ENCODE measurements at places on chromosomes 3 and 15.

DNA sequence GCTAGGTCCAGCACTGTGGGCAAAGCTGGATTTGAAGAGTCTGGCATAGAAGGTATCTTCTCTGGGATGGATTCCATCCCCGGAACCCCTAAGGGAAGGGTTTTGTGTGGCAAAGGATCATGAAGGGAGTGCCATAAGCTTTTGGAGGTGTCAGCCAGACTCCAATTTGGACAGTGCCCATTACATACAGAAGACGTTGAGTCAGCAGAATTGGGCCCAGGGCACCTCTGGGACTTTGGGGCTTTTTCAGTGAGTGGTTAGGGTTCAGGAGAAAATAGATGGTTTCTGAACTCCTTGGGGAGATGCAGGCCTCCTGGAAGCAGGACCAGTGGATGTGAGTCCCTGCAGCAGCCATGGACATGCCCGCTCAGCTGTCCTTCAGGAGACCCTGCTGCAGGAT is 34.6 kb upstream of the XCR1 start:
- no peak for DNase-seq

DNA sequence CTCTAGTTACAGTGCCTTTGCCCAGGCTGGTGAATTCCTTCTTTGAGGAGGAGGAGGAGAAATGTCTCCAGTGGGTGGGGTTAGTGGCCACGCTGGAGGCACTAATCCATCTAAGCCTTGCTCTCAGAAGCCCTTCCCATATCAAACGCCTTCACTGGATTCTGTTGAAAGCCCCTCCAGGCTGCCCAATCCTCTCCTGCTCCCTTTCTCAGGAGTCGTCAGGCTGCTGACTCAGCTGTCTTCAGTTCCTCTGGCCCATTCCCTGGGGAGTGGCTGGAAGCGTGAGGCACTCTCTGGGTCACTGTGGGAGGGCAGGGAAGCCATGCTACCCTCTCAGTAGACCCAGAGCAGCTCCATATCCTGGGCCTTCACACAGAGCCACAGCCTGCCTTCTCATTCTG is 2.7 kb downstream of the AP2M1 start:
- DNase-seq = no peak

DNA sequence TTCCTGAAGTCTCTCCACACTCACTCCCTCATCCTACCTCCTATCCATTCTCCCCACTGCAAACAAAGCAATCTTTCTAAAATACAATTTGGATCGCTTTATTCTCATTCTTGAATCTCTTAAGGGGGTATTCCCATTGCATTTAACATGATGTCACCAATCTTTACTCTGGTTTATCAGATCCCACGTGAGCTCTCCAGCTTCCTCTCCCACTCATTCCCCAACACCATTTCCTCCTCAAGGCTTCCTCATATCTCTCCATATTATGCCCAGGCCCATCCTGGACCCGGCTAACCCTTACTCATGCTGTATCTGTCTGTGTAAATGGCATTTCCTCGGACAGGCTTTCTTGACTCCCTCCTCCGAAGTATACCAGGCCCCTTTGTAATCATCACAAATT is 165.0 kb downstream of the CD47 start:
- DNase-seq = no peak

- DNase-seq = no peak
Measured at GRCh38 chr15:76158226-76158625, 98.4 kb downstream of the TMEM266 start.

- no peak for DNase-seq
Measured at GRCh38 chr3:59688636-59689035, 638.8 kb upstream of the CFAP20DC start.

DNA sequence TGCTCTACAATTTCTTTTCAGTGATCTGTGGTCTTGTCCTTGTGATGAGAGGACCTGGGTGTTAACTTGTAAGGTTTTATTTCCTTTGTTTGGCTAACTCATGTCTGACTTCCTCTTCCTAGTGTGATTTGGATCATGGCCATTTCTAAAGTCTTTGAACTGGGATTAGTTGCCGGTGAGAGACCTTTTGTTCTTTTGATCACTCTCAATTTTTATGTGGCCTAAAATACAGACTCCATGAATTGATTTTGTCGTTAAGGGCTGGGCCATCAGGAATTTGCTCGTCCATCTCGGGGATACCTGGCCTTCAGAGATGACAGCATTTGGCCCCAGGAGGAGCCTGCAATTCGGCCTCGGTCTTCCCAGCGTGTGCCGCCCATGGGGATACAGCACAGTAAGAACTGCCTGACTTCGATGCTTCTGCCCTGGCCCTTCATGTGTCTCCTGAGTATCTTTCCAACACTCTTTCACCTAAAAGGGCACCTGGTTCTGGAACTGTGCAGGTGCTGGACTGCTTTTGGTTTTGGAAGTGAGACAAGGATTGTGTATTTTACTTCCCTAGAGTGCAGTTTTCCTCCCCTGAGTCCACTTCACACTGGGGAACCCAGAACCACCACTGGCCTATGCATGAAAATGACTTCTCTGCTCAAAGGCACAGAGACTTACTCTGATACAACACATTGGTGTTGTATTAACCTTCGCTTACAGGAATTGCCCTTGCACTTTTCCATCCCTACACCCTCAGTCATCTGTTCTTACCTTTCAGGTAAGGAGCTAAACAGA is 13.1 kb upstream of the LRRC2 start:
- no peak for DNase-seq

- no peak for DNase-seq
Measured at GRCh38 chr3:3772920-3773319, 26.3 kb upstream of the LRRN1 start.

DNA sequence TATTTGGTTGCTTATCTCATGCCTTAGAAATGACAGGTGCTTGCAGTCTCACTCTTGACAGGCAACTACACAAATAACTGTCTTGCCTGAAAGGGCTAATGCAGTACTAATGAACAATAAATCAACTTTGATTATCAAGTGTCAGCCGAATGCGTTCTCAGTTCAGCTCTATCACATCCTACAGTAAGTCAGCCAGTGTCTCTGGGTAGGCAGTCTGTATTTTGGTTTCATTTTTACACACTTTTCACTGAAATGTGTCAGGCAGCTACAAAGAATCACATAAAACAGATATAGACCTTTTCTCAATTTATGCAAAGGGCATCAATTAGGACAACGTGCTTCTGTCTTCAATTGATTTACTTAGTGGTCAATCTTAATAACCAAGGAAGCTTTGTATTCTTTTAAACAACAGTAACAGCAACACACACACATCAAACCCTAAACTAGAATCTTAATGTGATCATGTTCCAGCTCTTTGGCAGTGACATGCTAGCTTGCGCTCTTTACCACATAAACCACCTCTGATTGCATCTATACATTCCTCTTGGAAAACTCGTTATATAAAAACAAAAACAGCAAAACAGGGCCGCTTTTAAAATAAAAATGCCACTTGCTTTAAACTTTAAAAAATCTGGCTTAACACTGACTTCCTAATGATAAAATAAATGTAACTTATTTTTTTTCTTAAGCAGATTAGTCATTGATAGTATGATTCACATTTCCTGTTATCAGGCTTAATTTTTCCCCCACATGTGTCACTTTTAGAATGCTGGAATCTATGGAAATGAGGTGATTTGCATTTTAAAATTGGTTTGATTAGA is 520.4 kb downstream of the FOXP1 start:
- no peak for DNase-seq

GRCh38 chr3:188315553-188315952 is 161.6 kb downstream of the LPP start:
- DNase-seq = no peak

DNA sequence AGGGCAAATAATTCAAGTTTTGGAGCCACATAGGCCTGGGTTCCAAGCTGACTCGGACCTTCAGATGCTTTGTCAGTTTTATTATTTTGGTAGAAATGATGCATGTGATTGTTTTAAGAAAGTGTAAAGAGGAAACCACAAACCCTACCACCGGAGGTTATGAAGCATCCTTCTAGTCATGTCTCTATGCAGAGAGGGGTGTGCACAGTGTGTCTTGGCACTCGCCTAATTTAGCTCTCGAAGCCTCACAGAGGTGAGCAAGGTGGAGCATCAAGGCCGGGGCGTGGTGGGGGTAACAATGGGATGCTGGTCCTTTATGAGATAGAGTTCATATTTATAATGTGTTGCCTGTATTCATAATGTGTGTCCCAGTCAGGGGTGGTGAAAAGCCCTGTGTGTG is 63.7 kb upstream of the SMAD6 start:
- DNase-seq = no peak

GRCh38 chr3:176839901-176840300 is 357.4 kb downstream of the TBL1XR1 start:
- no peak for DNase-seq

DNA sequence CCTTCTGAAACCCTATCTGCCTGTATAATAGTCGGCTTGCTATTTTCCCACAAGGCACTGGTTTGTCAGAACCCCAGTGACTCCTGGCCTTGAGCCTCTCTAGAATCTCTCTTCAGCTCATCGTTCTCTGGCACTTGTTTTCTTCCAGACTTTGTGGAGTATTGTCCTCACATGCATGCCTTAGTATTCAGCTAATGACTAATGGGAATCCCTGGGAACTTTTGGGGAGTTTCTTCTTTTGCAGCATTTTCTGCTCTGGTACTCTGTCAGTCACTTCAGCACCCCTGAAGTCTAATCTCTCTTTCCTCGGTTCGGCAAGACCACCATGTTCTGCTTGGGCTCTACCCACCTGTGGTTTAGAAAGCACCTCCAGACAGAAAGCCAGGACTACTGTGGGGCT is 35.8 kb upstream of the THRB start:
- DNase-seq = no peak

DNA sequence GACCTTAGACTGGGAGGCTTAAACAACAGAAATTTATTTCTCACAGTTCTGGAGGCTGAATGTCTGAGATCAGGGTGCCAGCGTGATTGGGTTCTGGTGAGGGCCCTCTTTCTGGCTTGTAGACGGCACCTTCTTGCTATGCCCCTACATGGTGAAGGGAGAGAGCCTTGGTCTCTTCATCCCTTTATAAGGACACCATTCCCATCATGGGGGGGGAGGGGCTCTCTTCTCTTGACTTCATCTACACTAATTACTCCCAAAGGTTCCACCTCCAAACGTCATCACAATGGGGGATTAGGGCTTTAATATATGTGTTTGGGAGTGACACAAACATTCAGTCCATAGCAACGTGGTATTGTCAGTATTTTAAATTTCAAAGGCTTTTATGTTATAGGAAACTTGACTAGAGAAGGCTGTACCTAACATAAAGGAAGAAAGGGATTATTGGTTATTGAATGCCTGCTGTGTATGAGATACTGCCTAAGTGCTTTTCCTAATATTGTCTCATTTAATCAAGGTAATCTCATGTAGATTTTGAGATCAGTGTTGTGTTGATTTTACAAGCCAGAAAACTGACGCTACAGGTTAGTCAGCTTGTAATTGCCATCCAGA is 20.9 kb downstream of the SYN2 start:
- no peak for DNase-seq

DNA sequence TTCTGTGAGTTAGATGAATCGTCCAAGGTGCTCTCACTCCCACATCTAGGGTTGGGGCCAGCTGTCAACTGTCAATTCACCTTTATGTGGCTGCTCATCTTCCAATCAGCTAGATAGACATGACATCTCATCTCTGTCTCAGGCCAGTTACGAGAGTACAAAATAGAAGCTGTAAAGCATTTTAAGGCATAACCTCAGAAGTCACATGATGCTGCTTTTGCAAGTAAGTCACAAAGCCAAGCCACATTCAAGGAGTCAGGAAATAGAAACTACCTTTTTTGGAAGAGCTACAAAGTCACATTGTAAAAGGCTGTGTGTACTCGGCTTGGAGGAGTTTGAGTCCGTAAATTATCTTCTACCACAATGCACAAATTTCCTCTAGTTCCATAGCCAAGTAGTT is 5.1 kb upstream of the CCR1 start:
- no peak for DNase-seq

DNA sequence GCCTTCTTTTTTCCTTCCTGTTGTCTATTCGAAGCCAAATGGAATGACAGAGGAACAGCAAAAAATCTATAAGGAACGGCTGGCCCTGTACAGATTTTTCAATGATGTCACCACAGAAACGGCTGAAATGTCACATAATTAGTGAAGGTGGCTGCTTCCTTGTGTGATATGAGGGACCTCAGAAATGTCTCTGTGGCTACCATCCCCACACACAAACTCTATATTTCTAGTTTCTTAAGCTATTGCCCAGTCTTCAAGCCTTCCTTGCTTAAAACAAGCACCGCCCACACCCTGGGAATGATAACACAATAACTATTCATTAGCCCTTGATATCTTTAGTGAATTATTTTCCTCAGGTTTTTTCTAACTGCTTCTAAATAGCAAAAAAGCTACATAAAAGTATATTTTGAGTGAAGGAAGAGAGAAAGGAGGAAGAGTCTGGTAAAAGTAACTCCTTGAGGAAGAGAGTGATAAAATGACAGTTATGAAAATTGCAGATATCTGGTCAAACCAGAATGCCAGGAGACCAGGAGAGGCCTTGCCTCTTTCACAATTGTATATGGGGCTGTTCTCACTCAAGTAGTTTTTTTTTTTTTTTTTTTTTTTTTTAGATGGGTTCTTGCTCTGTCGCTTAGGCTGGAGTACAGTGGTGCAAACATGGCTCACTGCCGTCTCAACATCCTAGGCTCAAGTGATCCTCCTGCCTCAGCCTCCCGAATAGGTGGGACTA is 38.7 kb downstream of the FMN1 start:
- DNase-seq = no peak

- DNase-seq = no peak
Measured at GRCh38 chr15:25763331-25763751, 99.8 kb downstream of the ATP10A start.

DNA sequence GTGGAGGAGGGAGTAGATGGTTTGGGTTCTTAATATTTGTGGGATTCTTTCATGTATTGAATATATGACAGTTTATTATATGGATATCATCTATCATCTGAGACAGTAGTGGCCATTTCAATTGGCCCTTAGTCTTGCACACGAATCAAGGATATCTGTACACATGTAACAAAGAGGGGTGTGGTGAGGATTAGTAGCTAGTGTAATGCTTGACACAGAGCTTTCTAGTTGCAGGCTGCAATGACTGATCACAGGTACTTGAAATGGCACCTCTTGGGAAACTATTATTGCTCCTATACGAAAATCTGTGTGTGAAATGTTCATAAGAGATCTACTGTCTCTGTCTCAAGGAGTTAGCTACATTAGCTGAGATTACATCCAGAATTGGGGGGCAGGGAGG is 12.8 kb downstream of the TM4SF1 start:
- DNase-seq = no peak

- DNase-seq = no peak
Measured at GRCh38 chr3:184526088-184526433, 35.5 kb upstream of the EPHB3 start.

DNA sequence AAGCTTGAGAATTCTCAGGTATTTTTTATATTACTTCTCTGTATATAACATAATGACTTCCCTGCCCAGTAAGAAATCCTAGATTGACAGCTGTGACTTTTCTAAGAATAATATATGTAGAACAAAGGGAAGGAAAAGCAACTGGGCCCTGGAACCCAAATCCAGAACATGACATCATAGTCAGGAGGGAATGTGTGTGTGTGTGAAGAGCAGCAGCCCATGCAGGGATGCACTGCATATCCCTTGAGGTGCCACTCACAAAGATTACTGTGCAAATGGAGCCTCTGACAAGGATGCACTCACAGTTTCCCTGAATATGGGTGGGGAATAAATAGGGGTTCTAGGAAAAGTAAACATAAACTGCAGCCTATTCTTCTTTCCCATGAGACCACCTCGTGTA is 279.5 kb downstream of the NEK10 start:
- no peak for DNase-seq

All from activated CD4-positive, alpha-beta T cell treated with anti-CD3 and anti-CD28 coated beads for 24 hours (primary cell).